Activated T-cell treated with anti-CD3 and anti-CD28 coated beads, Interleukin-2, amount 50 U/mL, for 1 hour (primary cell): ENCODE measurements at places on chromosomes 1 and 21.

GRCh38 chr1:188723332-188724020 is 1754.2 kb downstream of the BRINP3 start:
- DNase-seq = no peak

DNA sequence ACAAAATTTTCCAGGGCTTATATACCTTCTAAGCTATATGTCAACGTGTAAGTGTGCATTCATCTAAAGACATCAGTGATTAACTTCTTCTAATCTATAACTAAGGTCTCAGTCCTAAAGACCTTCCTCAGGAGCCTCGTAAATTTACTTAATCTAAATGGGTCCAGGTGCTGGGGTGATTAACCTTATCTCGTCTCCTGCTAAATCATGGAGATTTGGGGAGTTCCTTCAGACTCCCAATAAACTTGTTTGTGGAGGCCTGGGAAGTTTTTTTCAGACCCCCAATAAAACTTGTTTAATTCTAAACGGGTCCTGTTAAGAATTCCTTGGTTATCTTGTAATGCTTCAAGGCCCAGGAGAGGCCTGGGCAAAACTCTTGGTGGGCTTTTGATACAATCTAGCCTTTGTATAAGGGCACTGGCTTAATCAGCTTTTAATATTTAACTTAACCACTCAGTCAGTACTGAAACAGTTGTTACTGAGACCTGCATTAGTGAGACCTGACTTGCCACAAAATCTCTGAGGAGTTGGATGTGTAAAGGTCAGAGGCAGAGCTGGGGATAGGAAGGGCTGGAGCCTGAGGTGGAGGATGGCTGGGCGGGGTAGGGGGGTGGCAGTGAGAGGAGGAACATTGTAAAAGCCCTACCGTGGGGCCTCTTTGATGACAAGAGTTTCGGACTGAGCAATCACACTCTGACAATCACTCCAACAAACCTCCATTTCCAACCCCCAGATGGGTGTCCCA is 6.2 kb upstream of the HMGCS2 start:
- DNase-seq = no peak

GRCh38 chr1:86429835-86430234 is 5.9 kb downstream of the CLCA2 start:
- no peak for DNase-seq

DNA sequence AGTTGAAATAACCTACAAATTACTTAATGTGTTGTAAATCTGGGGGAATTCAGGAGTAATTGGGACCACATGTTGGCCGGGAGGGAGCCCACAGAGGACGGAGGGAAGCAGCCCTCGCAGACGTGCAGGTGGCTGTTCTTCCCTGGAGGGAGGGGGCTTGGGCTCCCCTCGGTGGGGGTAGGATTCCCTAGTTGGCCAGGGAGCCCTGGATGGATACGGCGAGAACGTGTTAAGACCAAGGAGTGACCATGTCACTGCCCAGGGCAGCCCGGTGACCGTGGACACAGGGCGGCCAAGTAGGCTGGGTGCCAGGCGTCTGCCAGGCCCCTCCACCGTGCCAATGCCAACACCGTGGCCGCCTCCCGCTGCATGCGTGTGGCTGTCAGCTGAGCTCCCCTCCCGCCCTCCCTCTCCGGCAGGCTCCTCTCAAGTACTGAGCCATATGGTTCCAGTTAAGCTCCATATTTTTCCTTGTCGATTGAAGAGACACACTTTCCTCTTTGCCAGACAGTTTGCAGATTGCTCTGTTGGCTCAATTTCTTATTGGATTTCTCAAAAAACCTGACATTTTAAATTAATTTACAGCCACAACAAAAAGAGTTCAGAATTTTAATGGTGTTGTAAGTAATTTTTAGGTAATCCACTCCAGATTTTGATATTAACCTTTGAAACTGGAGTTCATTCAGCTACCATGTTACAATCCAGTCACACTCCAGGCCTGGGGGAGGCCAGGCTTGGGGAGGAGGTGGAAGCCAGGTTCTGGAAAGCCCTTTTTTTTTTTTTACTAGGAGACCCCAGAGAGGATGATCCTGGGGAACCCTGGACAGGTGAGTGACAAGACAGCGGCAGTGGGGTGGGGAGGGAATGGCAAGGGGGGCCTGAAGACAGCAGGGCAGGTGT is 71.2 kb downstream of the CASZ1 start:
- no peak for DNase-seq

DNA sequence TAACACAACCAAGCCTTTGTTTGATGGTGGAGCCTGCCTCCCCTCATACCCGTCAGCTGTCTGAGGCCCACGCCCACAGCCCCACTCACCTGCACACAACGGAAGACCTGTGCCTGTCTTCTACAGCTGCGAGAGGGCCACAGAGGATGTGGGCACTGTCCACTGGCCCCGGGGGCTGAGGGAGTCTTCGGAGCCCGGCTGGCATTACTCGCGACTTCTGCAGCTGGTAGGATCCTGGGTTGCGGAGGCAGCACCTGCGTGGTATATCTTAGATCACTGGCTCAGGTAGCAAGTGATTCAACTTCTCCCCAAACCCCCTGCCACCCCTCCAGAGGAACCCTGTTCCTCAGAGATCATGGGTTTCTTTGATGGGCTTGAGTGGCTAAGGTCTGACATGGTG is 109.9 kb downstream of the EDEM3 start:
- DNase-seq = no peak

DNA sequence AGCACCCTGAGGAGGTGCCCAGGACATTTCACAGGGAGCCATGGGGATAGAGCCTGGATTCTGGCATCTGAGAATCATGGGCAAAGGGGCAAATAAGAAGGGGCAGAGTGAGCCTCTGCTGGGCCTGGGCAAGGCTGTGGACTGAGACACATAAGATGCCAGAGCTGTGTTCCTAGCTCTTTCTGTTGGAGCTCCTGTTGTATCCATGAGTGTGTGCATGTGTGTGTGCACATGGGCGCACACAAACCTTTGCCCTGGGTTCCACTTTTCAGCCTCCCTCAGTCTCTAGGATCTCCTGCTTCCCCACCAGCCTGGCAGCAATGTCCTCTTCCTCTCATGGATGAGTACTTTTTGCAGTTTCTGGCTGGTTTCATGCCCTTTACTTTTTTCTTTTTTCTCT is 44.0 kb downstream of the ATF3 start:
- DNase-seq = no peak

- no peak for DNase-seq
These were observed 8.6 kb upstream of the CHI3L2 start for GRCh38 chr1:111218701-111219556.

GRCh38 chr1:53310847-53311681 is 16.8 kb downstream of the LRP8 start:
- DNase-seq = no peak

- DNase-seq = no peak
These were observed 41.2 kb downstream of the CD2 start for GRCh38 chr1:116795482-116795829.

- no peak for DNase-seq
These were observed 40.8 kb downstream of the JAK1 start for GRCh38 chr1:64925594-64925993.

DNA sequence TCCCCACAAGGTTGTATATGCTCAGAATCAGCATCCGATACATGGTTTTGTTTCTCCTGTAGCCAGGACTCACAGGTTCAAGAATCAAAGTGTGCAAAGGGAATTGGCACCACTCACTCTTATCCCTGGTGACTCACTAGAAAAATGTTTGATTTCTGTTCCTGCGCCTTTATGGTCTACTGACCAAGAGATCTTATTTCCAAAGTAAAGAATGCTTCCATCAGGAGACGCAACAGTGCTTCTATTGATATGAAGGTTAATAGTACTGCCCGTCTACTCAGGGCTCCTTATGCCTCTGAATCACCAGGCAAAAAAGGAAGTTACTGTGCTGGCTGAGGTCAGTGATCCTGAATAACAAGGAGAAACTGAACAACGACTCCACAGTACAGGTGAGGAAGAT is 1392.0 kb upstream of the PRMT6 start:
- DNase-seq = no peak

DNA sequence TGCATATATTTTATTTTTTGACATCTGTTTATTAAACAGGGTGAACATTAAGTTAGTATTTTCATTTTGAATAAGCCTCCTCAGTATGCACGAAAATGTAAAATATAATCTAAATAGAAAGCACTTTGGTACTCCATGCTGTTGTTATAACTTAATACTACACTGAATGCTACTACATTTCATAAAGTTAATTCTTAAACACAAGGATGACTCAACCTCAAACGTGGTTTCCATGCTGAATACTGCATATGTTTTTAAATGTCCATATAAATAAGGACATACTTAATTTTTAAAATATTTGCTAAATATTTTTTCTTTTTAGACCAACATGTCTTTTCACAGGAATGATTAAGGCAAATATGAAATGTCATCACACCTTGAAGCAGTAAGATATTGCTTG is 83.9 kb downstream of the USP24 start:
- DNase-seq = no peak

- DNase-seq = no peak
These were observed 299.2 kb upstream of the USP25 start for GRCh38 chr21:15430577-15430976.

- no peak for DNase-seq
These were observed at the start of gene ESRRG for GRCh38 chr1:216723274-216723780. ESRRG (minus strand) TSS chr1:216723429; CDS start chr1:216723299, 130 bp downstream.
